Putamen (tissue), 1 donor: ENCODE measurements at places on chromosomes 1 and 21.

GRCh38 chr1:93995837-93996536 lies 86.8 kb upstream of the GCLM start:
- DNase-seq, result no peak

DNA sequence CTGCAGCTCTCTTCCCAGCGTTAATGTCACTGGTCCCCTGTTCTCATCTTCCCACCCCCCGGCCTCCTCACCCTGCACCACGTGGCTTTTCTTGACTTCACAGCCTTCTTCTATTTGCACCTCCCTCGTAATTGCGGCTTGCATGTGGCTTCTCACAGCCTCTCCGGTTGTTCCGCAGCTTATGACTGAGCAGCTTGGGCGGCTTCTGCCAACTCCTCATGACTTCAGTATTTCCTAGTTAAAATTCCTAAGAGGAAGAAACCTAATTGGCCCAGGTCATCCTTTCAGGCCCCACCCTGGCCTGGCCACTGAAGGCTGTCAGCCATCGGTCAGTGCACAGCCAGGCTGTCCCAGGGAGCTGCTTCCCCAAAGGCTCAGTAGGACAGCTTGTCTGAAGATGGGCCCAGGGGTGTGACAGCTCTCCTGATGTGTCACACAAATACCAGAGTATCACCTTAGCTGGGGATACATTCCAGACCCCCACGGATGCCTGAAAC lies 8.6 kb upstream of the RERE start:
- no peak for DNase-seq

DNA sequence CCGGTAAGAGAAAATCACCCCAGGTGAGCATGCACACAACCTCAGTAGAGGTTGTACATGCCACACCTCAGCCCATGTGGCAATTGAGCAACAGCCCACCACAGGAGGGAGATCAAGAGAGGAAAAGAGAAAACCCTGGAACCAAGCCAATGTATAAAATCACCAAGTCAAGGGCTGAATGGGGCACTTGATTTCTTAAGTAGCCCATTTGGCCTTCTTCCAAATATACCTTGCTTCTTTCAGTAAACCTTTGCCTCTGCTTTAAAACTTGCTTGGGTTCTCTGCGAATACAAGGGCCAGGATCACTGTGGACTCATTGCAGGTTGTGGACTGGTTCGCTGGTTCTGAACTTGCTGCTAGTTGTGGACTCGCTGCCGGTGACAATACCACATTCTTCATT lies 1814.0 kb downstream of the PLA2G4A start:
- no peak for DNase-seq

GRCh38 chr21:46457801-46458314 lies 833 bp upstream of the DIP2A start:
- no peak for DNase-seq

GRCh38 chr1:154758346-154758745 lies 111.7 kb downstream of the KCNN3 start:
- DNase-seq, result no peak

DNA sequence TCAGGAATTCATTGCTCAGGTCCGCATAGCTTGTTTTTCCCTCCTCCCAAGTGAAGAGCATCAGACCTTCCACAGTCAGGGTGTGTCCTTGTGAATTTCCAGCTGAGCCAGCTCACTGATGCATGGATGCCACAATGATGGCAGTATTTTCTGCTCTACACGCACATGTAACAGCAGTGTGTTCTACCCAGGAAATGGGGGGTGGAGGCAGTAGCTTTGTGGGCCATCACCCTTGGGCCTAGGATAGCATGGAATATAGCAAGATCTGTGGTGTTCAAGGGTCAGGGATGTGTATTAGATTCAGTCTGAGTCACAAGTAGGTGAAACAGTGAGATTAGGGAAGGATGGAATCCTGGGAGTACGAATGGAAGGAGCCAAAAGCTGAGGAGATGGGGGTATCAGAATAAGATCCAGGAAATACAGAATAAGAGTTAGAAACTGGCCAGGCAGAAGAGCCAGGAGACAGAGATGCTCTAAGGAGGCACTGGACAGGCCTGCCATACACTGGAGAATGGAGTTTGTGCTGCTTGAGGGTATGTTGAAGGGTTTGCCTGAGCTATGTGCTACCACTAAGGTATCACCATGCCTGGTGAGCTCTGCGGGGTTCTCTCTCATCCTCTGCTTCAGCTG lies 90.6 kb upstream of the CNIH3 start:
- no peak for DNase-seq

- DNase-seq, result peak; percentile 71
Measured at GRCh38 chr1:66725885-66726665, 26.2 kb upstream of the DYNLT5 start.

DNA sequence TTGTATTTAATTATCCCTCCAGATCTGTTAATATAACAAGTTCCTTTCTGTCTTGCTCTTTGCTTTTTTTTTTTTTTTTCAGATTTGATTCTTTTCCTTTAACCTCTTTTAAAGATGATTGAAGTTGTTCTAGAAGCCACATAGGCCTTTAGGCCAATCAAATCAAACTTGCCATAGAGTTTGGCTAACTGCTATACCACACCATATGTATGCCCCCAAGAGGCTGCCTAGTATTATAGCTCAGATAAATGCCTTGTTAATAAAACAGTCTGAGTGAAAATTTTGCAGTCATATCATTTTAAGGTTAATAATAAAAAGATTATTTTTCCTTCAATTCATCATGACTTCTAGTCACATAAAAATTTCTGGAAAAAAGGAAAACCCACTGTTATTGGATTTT lies 696.0 kb upstream of the CHRM3 start:
- DNase-seq, result no peak

DNA sequence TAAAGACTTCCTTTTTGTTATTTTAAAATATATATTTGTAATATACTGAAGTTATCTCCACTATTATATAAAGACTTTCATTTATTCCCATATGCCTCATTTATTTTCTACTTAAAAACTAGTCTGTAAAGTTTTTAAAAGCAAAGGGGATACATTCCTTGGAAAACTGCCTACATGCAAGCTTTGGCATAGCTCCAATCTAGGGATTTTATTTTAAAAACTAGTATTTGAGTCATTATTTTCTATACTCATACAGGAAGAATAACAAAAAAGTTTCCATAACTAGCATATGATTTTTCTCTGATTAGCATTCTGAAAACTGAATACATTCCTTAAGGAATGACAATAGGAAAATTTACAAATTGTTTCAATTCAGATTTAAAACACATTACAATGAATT lies 88.9 kb downstream of the COL24A1 start:
- no peak for DNase-seq

GRCh38 chr1:200042552-200043335 lies 15.2 kb downstream of the NR5A2 start:
- no peak for DNase-seq

GRCh38 chr1:33792651-33793050 lies 71.2 kb upstream of the HMGB4 start:
- DNase-seq, result no peak

DNA sequence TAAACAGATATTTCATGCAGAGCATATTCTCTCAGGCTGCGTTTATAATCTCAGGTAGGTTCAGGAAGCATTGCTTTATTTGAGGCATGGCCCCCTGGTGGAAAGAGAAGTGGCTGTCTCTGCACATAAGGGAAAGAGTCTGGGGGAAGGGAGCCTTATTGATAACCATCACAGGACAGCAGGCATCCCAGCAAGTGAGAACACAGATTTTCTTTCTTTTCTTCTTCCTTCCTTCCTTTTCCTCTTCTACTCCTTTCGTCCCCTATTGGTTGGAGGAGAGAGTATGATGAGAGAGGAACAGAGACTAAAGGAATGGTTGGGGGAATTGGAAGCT lies 21.9 kb downstream of the TSNAX start:
- no peak for DNase-seq

GRCh38 chr1:74953622-74954021 lies 180.6 kb upstream of the LHX8 start:
- DNase-seq, result no peak

DNA sequence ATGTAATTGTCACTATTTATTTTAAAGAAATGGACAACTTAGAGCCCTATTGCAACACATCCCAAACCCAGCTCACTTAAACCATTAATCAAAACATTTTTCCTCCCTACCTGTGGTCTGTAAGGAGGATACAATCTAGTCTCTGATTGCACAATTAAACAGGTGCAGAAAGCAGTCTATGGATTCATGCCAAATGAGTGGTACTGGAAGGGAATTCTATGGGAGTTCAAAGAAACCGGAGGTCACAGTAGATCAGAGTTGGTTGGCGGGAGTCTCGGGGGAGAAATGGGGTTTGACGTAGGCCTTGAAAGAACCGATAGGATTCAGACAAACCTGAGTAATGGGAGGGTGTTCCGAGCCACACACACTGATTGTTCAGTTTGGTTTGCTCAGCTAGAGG lies 314.9 kb downstream of the KIF26B start:
- DNase-seq, result no peak

GRCh38 chr1:212490276-212490675 lies 57.6 kb downstream of the NENF start:
- DNase-seq, result no peak

DNA sequence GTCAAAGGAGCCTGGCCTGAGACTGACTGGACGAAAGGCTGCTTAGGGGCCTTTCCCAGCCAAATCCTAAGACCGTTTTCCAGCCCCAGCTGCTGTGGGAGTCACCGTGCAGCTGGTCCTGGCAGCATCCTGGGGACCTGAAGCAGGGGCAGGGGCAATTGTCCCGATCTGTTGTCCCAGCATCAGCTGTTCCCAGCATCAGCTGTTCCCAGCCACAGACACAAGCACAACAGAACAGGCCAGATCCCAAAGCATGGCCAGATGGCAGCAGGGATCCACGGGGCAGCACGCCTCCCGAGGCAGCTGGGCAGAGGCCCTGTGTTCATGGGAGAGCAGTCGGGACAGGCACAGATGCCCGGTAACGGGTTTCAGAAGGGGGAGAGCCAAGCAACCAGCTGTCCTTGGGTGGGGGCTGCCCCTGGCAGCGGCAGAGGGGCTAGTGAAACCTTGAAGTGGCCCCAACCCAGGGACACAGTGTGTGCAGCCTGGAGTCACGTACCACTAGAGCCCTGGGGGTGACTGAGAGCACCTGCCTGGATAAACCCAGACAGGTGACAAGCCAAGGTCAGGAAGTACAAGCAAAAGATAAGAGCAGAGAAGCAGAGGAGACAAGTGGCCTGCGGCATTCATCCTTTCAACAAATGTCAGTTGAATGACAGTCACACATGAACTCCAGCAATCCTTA lies 13.3 kb downstream of the CELA2B start:
- DNase-seq, result peak; percentile 22

- no peak for DNase-seq
Measured at GRCh38 chr1:36115931-36116330, 9.1 kb downstream of the COL8A2 start.

- no peak for DNase-seq
Measured at GRCh38 chr21:38208118-38208517, 48.7 kb upstream of the KCNJ15 start.

- no peak for DNase-seq
Measured at GRCh38 chr1:160567858-160568682, 11.2 kb downstream of the CD84 start.

DNA sequence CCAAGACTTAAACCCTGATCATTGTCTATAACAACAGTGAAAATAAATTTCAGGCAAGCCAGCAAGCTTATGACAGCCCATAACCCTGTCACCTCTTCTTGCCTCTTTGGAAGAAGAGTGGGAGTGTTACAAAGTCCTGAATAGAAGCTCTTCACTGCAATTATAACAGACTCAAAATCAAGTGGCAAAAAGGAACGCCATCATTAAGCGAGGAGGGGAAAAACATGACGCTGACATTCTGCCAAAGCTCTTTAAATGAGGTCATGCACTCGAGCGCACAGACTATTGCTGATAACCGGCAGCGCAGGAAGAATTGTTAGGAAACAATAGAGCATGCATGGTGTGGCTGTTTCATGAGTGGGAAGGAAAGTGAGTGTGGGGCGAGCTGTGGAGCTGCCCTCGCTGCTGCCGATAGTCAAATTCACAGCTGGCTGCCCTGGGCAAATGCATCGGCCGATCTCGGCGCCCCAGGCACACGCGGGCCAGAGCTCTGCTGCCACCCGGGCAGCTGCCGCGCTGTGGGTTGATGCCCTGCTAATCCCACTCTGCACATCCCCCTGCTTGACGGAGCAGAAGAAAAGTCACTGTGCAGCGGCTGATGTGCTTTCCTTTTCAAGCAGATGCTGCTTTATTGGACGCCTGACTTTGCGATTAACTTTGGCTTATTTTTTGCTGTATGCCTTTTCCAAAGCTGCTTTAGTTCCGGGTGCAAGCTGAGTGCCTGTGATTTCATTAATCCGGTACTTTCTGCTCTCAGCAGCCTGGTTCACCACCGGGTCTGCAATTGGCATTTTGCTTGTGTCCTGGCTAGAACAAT lies 102.4 kb upstream of the ST6GALNAC5 start:
- peak; percentile 62 for DNase-seq

- DNase-seq, result no peak
Measured at GRCh38 chr1:9615316-9616063, 26.8 kb downstream of the TMEM201 start.

DNA sequence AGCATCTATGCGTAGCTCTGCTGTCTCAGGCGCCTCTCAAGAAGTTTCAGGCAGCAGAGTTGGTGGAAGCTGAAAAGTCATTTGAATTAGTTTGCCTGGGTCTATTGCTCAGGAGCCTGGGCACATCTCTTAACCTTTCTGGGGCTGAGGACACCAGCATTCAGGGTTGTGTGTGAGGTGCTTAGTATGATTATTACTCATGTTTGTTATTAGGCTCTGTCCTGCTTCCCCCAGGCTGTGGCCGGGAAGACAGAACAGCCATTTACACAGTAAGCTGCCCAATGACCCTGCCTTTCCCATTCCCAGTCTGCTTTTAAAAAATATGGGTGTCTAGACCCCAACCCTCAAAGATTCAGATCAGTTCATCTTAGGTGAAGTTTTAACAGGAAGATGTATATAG lies 53.9 kb upstream of the CACNA1E start:
- DNase-seq, result no peak

- DNase-seq, result peak; percentile 68
Measured at GRCh38 chr1:43530483-43531106, at the start of gene PTPRF. Gene PTPRF, plus strand, starts transcription at chr1:43530883. Its CDS starts 14,193 bp downstream, at chr1:43545076.

GRCh38 chr1:67973051-67973450 lies 77.4 kb downstream of the DIRAS3 start:
- no peak for DNase-seq

DNA sequence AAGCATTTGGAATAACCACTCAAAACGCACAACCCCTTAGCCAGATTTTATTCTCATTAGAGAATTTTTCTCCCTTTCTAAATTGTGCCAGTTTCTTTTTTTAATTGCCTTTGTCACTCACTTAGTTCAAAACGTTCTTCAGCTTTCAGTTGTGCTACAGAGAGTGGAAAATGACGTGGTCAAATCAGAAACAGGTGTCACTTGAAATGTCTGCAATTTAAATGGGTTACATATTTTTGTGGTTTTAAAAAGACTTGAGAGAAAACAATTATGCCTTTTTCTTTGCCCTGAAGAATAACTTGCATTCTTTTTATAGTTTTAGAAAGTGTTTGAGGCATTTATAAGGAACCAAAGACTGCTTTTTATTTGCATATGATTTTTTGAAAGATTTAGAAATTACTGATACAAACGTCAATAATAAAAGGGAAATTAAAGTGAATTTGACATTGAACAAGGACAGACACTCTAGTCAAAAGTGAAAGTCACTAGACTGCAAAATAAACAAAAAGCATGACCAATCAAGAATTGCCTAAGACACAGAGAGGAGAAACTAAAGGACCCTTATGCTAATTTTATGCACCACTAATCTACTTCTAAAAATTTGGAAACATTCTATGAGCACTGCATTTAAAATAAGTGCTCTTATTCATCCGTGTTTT lies 191.0 kb downstream of the TPR start:
- DNase-seq, result no peak
